ELF-1 (cell line): ENCODE measurements at places on chromosomes 7 and 10.

DNA sequence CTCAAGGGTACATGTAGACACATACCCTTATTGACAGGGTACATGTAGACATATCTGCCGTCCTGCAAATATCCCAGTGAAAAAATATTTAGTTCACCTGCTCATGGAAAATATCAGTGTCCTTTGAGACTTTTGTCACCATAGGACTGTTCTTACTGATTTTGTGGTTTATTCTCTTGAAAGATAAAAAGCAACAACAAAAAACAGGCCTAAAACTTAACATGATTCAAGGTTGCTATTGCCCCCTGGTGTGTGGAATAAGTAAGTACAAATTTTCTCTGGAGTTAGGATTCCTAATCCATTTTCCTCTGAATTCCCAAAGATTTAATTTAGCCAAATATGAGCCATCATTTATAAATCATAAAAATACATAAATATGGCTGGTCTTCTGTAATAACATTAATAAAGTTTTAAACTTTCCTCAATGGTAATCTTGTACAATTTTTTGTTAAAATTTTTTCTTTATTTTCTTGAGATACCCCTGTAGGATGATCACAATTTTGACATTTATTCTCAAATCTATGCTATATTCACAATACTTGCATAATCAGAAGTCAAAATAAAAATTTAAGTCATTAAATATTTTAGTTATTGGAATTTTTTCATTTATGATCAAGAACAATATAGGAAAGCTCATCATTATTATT is 741.4 kb upstream of the POT1 start:
- DNase-seq: no peak

- no peak for DNase-seq
Observed at GRCh38 chr7:150781103-150781502, 19.1 kb downstream of the TMEM176B start.

DNA sequence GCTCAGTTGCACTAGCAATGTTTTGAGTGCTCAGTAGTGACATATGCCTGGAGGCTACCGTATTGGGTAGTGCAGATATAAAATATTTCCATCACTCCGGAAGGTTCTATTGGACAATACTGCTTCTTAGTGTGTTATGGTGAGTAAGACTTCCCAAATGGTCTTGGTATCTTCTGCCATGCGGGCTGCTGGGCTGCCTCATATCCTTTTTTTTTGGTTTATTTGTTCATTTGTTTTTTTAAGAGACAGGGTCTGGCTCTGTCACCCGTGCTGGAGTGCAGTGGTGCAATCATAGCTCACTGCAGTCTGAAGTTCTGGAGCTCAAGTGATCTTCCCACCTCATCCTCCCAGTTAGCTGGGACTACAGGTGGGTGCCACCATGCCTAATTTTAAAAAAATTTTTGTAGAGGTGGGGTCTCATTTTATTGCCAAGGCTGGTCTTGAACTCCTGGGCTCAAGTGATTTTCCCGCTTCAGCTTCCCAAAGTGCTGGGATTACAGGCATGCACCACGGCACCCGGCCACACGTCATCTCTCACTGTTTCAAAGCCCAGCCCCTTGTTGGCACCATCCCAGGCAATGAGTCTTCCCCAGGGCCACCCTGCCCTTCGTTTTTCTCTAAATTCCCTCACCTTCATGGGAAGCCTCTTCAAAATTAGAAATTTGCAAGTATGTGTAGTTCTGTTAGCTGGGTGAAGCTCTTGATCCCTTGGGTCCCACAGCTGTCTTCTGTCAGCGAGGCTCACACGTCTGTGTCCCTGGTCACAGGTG is 111.0 kb upstream of the KLF14 start:
- no peak for DNase-seq

- DNase-seq: no peak
Observed at GRCh38 chr10:131587976-131588680, 276.6 kb upstream of the TCERG1L start.

- no peak for DNase-seq
Observed at GRCh38 chr7:6530626-6531491, 20.4 kb downstream of the GRID2IP start.
